ENCODE measurements at places on chromosomes 5 and 9.

GRCh38 chr5:161899590-161899989 is 51.7 kb downstream of the GABRA1 start:
- no peak for DNase-seq

DNA sequence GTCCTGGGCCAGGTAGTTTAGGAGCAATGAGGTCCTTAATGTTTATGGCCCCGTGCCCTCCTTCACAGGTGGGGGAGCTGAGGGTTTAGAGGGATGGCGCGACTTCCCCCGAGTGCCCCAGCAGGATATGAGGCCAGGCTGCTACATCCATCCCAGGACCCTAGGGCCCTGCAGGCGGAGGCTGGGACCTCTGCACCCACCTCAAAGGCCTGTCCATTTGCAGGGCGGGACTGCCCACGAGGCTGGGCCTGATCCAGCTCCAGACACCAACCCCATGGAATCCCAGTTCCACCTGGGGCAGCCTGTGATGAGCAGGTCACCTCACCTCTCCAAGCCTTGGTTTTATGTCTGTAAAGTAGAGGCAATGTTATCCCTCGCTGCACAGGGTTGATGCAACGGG is 142.1 kb downstream of the RXRA start:
- no peak for DNase-seq

DNA sequence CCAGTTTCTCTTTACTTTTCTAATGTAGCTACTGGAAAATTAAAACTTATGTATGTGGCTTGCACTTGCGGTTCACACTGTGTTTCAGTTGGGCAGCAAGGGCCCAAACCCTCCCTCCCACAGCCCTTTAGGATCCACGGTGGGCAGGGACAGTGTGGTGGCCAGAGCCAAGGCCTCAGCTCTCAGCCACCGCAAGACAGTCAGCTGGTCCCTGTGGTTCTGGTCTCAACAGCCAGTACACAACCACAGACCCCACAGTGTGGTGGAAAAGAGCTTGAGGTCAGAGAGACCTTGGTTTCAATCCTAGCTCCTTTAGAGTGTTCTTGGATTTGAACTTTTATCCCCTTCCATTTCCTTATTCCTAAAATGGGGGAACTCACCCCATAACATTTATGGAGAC is 153.0 kb upstream of the SMIM23 start:
- DNase-seq = no peak

DNA sequence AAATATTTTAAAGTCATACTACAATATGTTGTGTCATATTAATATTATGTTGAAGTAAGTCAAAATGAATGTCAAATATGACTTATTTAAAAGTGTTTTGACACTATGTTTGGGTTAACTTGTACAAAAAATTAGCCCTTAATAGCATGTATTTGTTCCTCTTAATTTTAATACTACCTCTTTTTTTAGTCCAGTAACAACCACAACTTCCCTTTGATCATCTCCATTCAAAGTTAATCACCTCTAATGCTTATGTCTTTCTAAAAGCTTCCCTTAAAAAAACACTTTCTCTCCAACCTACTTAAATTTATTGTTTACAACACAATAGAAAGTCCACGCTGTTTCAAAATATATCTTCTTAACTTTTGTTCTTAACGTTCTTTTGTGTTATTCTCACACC is 9.6 kb downstream of the SLCO4C1 start:
- DNase-seq = no peak

DNA sequence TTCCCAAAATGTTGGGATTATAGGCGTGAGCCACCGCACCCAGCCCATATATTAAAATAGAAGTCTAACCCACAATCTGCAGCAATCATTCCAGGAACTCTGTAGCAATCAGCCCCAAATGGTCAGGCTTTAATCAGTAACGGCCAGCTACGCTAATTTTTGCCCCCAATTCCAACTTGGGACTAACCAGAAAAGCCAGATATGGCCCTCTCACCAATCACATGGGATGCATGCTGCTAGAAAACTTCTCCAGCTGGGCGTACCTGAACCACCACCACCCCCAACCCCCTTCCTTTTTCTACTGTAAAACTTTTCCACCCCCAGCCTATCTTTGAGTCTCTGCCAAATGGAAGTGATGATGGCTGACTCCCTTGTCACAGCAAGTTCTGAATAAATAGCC is 4.1 kb downstream of the SUSD1 start:
- no peak for DNase-seq

DNA sequence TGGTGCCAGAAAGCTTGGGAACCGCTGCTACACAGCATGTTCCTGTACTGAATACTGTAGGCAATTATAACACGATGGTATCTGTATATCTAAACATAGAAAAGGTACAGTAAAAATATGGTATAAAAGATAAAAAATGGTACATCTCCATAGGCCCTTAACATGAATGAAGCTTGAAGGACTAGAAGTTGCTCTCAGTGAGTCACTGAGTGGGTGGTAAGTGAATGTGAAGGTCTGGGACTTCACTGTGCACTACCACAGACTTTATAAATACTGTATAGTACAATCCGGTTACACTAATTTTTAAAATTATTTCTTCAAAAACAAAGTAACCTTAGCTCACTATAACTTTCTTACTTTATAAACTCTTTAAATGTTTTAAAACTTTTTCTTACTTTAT is 819.9 kb upstream of the GRAMD2B start:
- no peak for DNase-seq

DNA sequence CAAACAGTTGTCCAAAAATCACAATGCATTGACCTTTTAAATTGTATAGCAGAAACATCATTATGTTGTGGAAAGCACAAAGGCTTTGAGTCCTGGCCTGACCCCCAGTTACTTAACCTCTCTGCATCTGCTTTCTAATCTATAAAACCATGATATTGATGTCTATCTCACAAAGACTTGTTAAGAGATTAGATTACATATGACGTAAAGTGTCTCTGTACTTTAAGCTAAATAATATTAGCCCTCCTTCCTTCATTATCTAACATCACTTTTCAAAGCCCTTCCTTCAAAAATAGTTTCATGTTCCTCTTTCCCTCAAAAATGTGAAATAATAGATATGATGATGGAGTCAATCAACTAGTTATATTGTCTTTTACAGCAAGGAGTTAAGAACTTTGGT is 3.4 kb downstream of the ADAMTS6 start:
- no peak for DNase-seq

GRCh38 chr9:100714372-100715099 is 136.7 kb downstream of the CAVIN4 start:
- DNase-seq = no peak

DNA sequence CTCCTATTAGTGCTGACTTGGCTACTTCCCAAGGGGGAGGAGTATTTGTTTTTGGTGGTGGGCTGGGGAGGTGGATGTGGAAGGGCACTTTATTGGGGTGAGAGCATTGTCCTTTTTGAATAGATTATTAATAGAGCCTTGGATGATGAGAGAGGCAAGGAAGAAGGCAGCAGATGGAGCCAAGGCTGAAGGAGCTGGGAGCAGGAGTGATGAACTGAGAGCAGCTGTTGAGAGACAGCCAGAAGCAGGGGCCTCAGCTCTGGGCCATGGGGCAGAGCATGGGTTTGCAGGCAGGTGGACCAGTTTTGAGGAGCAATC is 29.6 kb downstream of the RGS3 start:
- DNase-seq = no peak

Data from smooth muscle cell of the brain vasculature (primary cell).